IgD-negative memory B cell (primary cell): ENCODE measurements at places on chromosomes 11 and 22. TPM values are rescaled to one million over a fixed set of nuclear protein-coding genes. Genes with fewer than 3 reads are reported as not detected.

Gene KRTAP5-3
- polyA plus RNA-seq = not detected

Gene PLAAT4
- polyA plus RNA-seq = 97.1 TPM

Gene TRPM5
- polyA plus RNA-seq = not detected

Gene HSPB2
- not detected for polyA plus RNA-seq

Gene SEPTIN3
- polyA plus RNA-seq = 0.05 TPM

Gene SYT9
- polyA plus RNA-seq = 0.21 TPM

Gene BRSK2
- polyA plus RNA-seq = not detected

Gene ENTHD1
- 0.23 TPM for polyA plus RNA-seq

Gene SUSD2
- not detected for polyA plus RNA-seq

Gene PANX3
- polyA plus RNA-seq = not detected

Gene RAG2
- polyA plus RNA-seq = not detected

Gene PDE2A
- not detected for polyA plus RNA-seq

Gene TRIM49
- polyA plus RNA-seq = not detected

Gene ART1
- polyA plus RNA-seq = not detected

Gene SLC16A8
- not detected for polyA plus RNA-seq

Gene OSM
- 0.79 TPM for polyA plus RNA-seq

Gene OR2D2
- not detected for polyA plus RNA-seq

Gene SLC22A12
- not detected for polyA plus RNA-seq
